Activated naive CD4-positive, alpha-beta T cell treated with anti-CD3 and anti-CD28 coated beads for 36 hours (primary cell): ENCODE measurements at places on chromosomes 2 and 18.

DNA sequence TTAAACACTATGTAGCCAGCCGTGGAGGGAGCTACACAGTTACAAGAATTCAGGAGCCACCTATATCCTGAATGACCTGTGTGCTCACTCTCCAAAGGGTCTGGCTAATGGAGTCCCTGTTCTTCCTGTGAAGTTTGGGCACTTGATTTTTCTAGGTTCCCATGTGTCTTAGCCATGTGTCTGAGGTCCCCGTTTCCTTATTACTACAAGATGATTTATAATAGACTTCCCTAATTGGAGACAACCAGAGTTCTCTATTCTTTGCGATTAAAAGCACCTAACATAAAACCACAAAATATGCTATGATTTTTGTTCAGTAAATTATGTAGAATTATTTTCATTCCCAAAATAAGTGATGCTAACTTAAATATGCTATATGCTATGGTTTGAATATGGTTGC, 83.4 kb downstream of the PDK1 start:
- DNase-seq = no peak

GRCh38 chr2:8171608-8172007, 510.2 kb upstream of the ID2 start:
- DNase-seq = no peak

GRCh38 chr2:48471048-48471474, 58.9 kb upstream of the STON1 start:
- no peak for DNase-seq

GRCh38 chr18:58698701-58699193, 27.5 kb downstream of the MALT1 start:
- DNase-seq = no peak

- peak; percentile 65 for DNase-seq
These were observed 11.3 kb downstream of the IL1RN start for GRCh38 chr2:113138428-113139322.

- DNase-seq = no peak
These were observed 899.7 kb upstream of the VRK2 start for GRCh38 chr2:57146951-57147350.

GRCh38 chr2:120858361-120859106, 122.9 kb downstream of the GLI2 start:
- DNase-seq = no peak

DNA sequence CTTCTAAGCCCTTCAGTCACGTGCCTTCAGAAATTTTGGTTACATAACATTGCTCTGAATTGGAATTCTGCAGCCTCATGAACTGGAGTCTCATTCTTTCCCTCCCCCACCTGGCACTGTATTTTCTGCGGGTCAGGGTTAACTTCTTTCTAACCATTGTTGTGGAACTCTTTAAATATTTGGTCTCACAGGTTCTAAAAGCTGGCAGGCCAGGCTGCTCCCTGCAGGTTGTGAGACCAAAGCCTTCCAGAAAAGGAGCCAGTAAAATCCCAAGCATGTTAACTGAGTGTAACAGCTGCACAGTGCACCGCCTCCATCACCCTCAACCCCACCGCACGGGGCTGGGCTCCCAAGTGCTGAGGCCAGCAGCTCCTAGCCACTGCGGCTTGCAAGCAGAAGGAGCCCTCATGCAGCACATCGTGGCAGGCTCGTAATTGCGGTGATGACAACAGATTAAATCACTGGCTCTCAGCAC, 174.1 kb upstream of the ALPP start:
- no peak for DNase-seq

DNA sequence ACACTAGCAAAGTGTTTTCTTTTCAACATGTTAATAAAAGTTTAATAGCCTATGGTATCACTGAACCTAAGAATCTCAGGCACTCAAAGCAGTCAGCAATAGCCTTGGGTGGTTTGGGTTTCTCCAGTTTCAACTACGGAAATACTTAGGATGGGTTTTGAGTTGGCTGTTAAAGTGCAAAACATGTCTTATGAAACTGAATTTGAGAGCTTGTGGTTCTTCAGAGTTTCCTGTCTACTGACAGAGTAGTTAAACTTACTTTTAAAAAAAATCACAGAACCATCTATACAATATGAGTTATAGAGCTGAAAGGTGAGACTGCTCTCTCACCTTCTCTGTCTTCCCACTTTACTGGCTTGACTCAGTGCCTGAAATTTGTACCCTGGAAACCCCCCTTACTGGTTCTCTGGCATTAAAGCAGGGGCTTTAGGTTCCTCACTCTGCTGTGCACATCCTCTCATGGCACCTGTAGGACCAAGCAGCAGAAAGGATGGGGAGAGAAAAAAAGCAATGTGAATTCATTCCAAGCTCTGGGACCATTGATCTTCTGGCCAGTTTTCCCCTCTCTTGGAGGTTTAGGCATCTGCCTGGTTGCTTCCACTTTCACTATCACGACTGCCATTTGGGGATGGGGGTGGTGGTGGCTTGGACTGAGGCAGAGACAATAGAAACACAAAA, 18.1 kb downstream of the CCDC141 start:
- peak; percentile 71 for DNase-seq

DNA sequence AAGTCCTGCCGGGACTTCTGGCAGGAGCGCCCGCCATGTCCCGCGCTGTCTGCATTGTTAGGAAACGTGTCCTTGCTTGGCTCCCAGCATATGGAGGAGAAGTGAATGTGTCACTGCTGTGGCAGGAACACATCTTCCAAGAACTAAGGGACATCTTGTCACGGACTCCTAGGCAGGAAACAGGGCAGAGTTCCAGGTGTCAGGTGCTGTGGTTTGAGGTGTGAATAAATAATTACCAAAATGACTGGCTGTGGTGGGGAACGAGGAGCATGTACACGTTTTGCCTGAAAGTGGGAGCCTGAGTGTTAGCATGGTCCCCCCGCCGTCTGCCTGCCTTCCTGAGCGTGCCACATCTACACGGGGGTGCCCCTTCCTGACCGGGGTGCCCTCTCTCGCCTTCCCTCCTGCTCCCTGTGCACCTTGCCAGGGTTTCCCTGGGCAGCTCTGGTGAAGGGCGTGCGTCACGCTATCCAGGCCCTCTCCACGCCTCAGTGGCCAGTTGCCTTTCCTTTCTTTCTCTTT, 237.5 kb downstream of the LDLRAD4 start:
- DNase-seq = peak; percentile 85

DNA sequence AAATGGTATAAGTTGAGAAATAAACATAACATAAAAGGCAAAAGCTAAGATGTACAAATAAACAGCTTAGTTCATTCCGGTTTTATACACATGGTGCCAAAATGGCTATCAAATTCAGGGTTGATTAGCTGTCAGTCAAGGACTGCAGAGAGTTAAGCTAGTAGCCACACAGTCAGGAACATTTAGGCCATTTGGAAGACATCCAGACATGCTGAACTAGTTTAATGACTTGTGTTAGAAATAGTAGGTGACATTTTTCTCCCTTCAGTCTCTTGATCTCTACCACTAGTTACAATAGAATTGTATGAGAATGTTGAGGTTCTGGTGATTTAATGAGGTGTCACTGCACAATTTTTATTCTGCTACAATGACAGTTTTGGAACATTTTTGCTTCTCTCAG, 394.4 kb upstream of the SPHKAP start:
- no peak for DNase-seq

- DNase-seq = no peak
These were observed 83.1 kb downstream of the PTH2R start for GRCh38 chr2:208489687-208490086.

DNA sequence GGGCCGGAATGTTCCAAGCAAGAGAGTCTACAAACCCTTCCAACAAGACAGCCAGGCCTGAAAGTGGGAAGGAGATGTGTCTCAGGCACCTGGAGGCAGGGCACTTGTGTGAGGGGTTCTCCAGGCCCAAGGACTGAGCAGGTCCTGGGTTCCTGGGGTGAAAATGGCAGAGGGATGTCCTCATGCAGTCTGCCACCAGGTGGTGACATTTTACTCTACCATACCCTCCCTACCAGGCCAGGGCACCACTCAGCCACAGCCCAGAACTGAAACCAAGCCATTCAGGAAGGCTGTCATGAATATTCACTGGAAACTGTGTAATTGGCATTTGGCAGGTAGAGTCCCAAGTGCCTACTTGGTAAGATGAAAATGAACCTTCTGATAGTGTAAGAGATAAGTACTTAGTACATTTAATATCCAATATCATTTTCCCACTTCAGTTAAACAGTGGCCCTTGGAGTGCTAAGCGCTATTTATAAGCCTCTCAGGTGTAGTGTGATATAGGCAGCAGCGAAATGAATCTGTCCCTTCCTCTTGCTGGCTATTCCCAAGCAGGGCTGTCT, 185.1 kb downstream of the MYO5B start:
- DNase-seq = peak; percentile 67

GRCh38 chr2:57453945-57454344, 592.7 kb upstream of the VRK2 start:
- no peak for DNase-seq

- DNase-seq = no peak
These were observed 102.0 kb downstream of the MAP2 start for GRCh38 chr2:209525834-209526281.

- DNase-seq = peak; percentile 8
These were observed 138.8 kb upstream of the SATB2 start for GRCh38 chr2:199596549-199596948.

- DNase-seq = no peak
These were observed 74.5 kb downstream of the USP40 start for GRCh38 chr2:233492078-233492477.

GRCh38 chr2:2024751-2025481, 280.6 kb upstream of the PXDN start:
- no peak for DNase-seq

DNA sequence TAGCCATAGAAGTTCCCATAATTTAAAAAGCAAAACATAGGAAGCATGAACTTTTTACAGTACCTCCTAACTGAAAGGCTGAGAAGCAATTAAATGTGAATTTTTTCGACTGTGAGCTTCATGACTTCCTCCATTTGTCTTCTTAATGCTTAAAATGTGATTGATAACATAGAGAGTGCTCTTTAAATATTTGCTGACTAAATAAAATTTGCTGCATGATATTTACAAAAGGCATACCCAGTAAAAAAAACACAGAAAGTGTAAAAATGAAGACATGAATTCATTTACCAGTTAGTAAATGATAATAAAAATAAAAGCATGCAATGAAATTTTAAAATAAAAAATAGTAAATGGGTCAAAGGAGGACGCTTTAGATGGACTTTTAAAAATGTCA, 21.9 kb downstream of the STAT4 start:
- no peak for DNase-seq

DNA sequence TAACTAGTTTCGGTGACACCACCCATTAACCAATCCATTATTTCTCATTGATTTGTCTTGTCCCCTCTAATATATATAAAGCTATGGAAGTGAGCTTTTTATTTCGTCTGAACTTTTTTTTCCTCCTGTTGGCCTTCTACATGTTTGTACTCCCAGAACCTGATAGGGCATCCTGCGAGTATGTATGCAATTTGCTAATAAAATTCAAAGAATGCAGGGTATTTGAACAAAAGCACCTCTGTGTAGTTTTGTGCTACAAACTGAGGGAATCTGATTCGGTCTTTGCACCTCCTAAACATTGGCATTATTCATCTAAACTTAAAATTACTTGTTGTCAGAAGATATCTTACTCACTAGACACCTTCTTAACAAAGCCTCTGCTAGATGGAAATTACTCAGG, 242.9 kb upstream of the TMEFF2 start:
- no peak for DNase-seq

GRCh38 chr2:50490991-50491390, 540.9 kb downstream of the NRXN1 start:
- DNase-seq = no peak

GRCh38 chr2:62526531-62527381, 20.8 kb upstream of the TMEM17 start:
- DNase-seq = no peak

DNA sequence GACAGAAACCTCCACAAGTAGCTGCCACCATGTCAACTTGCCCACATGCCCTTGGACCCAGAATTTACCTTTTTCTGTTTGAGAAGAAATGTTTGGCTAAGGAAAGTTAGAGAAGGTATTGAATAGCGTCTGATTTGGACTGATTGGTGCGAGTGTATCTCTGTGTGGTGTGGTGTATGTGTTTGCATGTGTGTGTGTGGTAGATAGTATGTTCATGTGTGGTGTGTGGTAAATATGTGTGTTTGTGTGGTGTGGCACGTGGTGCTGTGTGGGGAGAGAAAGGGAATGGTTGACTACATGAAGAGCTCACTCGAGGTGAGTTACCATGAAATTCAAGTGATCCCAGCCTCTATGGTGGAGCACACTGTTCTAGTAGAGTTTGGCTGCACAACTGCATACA, 360.8 kb upstream of the SPHKAP start:
- no peak for DNase-seq

GRCh38 chr2:120470041-120470965, 124.4 kb downstream of the INHBB start:
- DNase-seq = no peak

DNA sequence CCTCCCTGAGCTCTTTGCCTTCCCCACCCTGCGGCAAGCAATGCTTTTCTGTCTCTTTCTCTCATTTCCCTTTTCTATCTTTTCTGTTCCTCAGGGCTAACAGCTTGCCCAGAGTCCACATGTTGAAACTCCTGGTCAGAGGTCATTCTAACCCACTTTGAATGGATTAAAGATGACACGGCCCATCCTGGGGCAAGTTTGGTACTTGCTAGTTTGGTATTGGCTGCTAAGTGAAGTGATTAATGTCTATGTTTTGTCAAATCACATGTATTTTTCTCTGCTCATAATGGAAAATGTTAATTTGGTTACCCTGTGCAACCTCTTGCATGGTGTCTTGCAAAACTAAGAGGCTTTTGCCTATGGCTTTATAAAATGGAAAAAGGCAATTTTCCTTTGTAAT, 960.2 kb downstream of the CNTNAP5 start:
- DNase-seq = no peak

GRCh38 chr2:133641942-133642725, 73.9 kb upstream of the NCKAP5 start:
- DNase-seq = no peak

DNA sequence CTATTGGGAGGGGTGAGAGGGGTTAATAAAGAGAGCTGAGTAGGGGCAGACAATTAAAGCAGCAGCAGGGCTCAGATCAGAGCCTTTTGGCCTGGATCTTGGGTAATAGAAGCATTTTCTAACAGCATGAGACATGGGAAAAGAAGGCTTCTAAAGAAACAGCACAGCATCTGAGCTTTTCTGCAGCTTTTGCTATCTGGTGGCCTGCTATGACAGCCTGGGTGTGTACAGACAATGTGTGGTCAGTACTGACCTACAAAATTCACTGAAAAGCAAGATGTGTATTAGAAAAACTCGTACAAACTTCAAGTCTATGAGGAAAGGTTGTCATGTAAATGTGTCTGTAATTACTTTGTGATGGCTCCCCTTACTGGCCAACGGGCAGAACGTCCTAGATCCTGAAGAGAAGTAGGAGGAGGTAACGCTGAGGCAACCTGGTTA, 95.6 kb downstream of the GALNT3 start:
- peak; percentile 20 for DNase-seq

GRCh38 chr18:2121224-2121623, 450.1 kb downstream of the METTL4 start:
- no peak for DNase-seq

- peak; percentile 80 for DNase-seq
These were observed at the start of gene VAMP8 for GRCh38 chr2:85577386-85578242. TSS of gene VAMP8 (plus strand) at chr2:85577586. CDS start at chr2:85577647, 61 bp downstream.

- no peak for DNase-seq
These were observed 366.2 kb upstream of the ID2 start for GRCh38 chr2:8315531-8316165.

GRCh38 chr18:76259096-76259495, 235.9 kb downstream of the ZNF516 start:
- DNase-seq = no peak
